ENCODE measurements at places on chromosomes 2 and 18. TPM values are rescaled to one million over a fixed set of nuclear protein-coding genes. Genes with fewer than 3 reads are reported as not detected.

The ADCY3 gene
- 43.6 TPM for total RNA-seq

The MGAT5 gene
- 11.7 TPM for total RNA-seq

The PDE11A gene
- total RNA-seq: 0.04 TPM

The MFF gene
- total RNA-seq: 84.8 TPM

The MATN3 gene
- 0.15 TPM for total RNA-seq

The LPIN1 gene
- total RNA-seq: 16.6 TPM

The CCL20 gene
- not detected for total RNA-seq

The CFAP65 gene
- total RNA-seq: not detected
